ENCODE measurements at places on chromosomes 7 and 10.

- DNase-seq: peak; percentile 43
Measured at GRCh38 chr7:28570970-28571288, 158.6 kb downstream of the CREB5 start.

GRCh38 chr7:131131746-131132431, 195.8 kb upstream of the MKLN1 start:
- no peak for DNase-seq

DNA sequence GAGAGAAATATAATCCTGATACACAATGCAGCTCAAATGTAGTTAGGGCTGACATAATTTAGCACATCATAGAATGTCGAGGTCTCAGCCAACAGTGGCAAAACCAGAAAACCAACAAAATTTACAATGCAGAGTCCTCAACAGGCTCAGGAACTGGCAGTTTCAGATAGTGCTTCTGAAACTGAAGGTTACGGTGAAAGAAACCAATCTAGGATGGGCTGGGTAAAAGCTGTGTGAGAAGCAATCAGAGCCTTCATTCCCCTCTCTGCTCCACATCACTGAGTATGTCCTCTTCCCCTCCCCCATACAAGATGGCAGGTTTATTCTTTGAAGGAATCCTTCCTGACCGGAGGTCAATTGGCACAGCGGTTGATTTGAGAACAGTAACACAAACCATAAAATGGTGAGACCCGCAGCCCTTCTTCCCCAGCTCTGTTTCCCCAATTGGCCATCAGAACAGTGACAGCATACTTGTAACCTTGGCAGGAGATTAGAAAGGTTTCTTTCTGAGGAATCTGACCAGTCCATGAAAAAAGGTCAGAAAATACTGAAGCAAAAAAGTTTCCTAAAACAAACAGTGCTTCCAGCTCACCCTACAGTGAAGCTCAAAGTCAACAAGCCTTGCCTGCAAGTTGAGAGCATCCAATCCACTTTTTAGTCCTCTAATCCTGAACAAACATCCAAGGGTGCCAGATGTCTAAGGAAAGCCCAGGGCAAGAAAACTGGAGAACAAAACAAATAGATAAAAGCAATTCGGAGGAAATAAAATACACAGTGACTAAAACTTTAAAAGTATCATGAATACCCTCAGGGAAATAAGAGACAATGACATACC, 53.9 kb upstream of the IL6 start:
- DNase-seq: no peak

DNA sequence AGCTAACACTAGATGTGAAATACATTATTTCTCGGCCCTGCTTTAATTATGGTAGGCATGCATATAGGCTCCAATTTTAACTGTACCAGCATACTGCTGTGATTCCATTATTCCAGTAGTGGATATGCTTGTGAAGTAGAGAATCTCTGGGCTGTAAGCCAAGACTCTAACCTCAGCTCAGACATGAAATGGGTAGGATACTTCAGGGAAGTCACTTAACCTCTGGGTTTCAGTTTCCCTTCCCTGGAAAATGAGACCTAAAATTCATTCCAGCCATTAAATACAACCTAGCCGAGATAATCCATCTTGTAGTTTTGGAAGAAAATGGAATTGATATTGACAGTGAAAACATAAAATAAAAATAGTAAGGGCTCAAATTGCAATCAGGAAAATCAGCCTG, 59.6 kb upstream of the TRIL start:
- peak; percentile 22 for DNase-seq

- no peak for DNase-seq
Measured at GRCh38 chr7:143369678-143370651, 7.5 kb upstream of the FAM131B start.

GRCh38 chr10:77012812-77013500, 624.7 kb downstream of the KCNMA1 start:
- no peak for DNase-seq

DNA sequence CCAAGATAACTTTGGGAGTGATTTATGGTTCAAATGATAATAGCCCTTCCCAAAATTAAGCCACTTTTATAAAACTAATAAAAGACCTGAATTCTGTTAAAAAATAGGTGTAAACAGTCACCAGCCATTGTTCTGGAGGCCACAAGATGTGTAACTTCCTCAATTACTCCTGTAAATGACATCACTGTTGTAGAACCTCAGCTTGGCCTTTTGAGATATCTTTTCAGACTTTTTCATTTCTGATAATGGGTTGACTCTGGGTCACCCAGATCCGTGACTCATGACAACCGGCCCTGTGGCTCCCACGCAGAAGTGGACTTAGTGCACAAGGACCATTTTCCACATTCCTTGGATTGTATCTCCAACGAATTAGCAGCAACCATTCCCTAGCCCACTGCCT, 106.6 kb downstream of the DKK1 start:
- no peak for DNase-seq

DNA sequence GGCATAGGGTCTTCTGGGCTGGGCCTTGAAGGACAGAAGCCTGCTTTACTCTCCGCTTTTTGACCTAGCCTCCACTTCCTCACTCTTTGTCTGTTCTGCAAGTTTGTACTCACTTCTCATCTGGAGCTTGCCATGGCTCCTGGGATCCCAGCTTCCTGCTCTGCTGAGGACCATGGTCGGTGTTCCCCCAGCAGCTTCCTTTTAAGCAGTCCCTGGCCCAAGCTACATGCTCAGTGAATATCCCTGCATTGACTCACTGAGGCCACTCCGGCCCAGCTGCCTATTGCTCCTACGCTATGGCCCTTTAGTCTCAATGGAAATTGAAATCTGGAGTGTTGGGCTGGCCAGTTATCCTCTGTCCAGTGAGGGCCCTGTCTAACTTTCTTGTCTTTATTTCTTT, 427.7 kb downstream of the RPS24 start:
- DNase-seq: no peak

GRCh38 chr7:137579913-137580640, 236.5 kb upstream of the PTN start:
- DNase-seq: no peak

- DNase-seq: no peak
Measured at GRCh38 chr7:101122933-101123702, 3.8 kb upstream of the SERPINE1 start.

GRCh38 chr7:78367280-78367773, 568.8 kb downstream of the PHTF2 start:
- no peak for DNase-seq

DNA sequence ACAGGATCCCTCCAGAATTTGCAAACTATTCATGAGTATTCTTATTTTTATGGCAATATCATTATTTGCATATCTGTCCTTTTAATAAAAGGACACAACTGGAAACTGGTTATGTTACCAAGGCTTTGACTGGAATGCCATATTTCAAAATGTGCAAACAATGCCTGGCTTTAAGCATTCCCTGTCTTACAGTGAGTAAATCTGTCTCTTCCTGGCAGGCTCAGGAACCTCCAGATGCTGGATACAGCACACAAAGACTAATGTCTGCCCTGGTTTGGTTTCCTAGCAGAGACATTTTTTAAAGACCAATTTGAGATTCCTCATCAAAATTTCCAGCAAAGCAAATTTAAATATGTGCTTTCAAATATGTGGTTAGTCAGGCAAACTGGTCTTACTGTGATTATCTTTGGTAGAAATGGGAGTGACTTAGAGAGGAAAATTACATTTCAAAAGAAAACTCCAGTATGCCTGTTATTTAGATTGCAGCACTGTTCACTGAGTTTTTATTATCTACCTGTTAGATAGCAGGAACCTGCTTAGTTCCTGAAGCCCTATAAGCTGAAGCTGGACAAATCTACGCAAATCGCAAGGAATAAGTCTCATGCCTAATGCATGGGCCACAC, 31.3 kb downstream of the RNF216 start:
- no peak for DNase-seq

- peak; percentile 40 for DNase-seq
Measured at GRCh38 chr7:88315522-88315921, 8.8 kb upstream of the STEAP4 start.

DNA sequence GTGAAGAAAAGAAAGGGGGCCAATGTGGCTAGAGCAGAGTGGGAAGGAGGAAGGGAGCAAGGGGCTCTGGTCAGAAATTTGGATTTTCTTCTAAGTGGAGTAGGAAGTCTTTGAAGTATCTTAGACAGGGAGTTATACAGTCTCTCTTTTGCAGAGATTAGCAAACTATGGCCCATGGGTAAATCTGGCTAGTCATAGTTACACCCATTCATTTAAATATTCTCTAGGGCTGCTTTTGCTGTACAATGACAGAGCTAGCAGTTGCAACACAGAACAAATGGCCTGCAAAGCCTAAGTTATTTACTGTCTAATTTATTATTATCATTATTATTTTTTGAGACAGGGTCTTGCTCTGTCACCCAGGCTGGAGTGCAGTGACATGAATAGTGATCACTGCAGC, 10.5 kb upstream of the LAMB4 start:
- no peak for DNase-seq

DNA sequence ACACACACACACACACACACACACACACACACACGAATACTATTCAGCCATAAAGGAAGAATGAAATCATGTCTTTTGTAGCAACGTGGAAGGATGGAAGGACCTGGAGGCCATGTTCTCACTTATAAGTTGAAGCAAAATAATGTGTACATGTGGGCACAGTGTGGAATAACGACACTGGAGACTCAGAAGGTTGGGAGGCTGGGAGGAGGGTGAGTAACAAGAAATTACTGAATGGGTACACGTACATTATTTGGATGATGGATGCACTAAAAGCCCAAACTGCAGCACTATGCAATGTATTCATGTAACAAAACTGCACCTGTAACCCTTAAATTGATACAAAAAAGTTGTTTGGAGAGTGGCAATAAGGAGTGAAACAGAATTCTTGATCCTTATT, 32.1 kb downstream of the KMT2C start:
- DNase-seq: no peak

GRCh38 chr10:63711867-63712716, 190.9 kb downstream of the REEP3 start:
- no peak for DNase-seq

DNA sequence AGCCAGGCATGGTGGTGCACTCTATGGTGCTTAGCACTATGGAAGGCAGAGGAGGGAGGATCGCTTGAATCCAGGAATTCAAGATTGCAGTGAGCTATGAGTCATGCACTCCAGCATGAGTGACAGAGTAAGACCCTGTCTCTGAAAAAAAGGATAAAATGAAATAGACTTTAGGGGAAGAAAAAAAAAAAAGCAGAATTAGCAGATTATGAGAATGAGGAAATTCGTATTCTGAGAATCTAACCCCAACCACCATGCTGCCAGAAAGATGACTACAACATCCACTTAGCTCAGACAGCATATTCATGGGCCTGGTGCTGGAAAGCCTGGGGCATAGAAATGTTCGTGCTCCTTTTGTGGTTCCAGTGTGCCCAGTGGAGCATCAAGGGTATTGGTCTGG, 63.3 kb downstream of the TMEM26 start:
- DNase-seq: peak; percentile 73

DNA sequence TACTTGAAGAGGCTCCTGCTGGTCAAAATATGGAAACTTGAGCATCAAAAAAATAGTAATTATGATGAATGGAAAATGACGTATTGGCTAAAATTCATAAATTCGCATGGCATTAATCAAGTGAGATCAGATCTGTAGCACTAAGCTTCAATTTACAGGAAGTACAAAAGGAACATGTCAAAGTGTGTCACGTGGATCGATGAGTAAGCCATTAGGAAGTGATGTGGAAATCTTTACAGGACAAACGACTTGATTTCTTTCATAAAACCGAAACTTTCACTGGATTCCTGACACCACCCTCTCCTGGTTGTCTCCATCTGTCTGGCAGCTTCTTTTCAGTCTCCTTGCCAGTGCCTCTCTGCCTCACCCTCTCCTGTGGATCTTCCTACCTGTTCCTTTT, 25.8 kb downstream of the AKR1C8 start:
- peak; percentile 63 for DNase-seq

DNA sequence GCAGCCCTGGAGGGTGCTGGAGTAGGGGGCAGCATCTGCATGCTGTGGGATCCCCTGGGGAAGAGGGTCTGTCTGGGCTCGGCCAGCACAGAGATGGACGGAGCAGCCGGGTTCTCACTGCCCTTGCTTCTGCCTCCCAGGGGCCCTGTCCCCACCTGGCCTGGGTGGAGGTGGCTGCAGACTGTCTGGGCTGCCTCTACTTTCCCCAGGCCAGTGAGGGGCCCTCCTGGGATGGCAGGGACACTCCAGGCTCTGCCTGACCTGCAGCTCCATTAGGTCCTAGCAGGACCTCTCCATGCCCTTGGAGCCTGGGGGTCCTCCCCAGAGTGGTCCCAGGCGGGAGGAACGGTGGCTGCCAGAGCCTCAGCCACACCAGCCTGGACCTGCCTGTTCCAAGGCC, 63.7 kb downstream of the PWWP2B start:
- DNase-seq: no peak

- DNase-seq: no peak
Measured at GRCh38 chr7:129389829-129390228, 44.4 kb upstream of the STRIP2 start.

DNA sequence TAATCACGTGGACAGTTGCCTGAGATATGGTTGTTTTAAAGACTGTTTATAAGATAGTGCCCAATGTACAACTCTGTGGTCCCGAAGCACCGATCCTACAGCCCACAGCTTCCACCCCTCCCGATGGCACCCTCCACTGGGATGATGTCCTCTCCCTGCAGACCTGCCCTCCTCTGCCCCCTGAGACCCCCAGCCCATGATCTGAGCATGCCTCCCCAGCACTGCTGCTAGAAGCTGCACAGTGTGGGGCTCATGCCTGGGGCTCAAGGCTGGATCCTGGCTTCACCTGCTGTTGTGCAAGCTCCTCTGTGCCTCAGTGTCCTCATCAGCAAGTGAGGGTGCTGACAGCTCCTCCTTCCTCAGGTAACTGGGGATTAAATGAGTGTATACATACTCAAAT, 254.7 kb upstream of the MKI67 start:
- no peak for DNase-seq

GRCh38 chr7:152617056-152617455, 58.9 kb downstream of the XRCC2 start:
- peak; percentile 39 for DNase-seq

DNA sequence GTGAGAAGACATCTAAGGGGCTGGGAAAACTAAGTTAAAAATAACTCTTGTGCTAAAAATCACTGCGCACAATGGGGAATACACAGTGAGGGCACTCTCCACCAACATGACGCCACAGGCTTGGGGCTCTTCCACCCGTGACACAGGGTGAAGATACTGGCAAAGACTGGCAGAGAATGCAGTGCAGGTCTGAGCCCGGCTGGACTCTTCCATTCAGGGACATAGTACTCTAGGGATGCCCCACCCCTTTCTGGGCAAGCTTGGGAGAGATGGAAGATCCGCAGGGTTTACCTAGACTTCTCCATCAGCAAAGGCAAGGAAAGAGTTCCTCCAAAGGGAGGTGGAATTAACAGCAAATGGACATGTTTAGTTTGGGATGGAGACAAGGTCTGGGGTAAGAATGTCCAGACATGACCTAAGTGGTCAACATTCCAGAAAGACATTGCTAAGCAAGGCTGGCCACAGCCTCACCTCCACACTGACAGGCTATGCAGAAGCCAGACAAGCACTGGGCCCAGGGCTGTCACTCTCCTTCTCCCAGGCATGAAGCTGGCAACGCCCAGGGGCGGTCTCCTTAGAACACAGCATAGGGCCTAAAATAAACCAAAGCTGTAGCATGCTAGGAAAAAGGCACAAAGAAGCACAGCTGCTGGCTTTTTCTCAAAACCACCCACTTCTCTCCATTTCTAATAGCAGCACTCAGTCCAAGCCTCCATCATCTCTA, 28.1 kb downstream of the XPNPEP1 start:
- no peak for DNase-seq

GRCh38 chr7:127692200-127692599, 40.2 kb downstream of the SND1 start:
- no peak for DNase-seq

- no peak for DNase-seq
Measured at GRCh38 chr7:1713502-1714484, 43.7 kb downstream of the ELFN1 start.

GRCh38 chr10:88060762-88061161, 197.3 kb downstream of the PTEN start:
- no peak for DNase-seq

All from inflammatory macrophage treated with lipopolysaccharide for 4 hours (primary cell).